Stimulated activated CD4-positive, alpha-beta T cell treated with anti-CD3 and anti-CD28 coated beads, Interleukin-1b, Interleukin-23, amount 100 ng/mL, for 1 hour (primary cell): ENCODE measurements at places on chromosomes 2 and 18.

DNA sequence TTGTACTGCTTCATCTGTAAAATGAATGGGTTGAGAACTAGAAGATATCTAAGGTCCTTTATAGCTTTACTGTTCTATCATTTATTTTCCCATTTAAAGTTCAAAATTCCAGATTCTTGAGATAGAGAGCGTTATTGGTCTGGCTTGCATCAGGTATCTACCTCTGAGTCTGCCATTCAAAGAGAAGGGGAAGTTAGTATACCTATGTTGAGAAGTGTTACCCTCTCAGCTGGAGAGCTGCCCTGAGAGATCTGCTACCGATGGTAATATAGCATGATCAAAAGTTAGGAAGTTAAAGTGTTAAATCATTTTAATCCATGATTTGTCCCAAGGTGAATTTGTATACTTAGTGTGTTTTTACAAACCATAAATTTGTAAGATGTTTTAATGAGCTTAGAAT is 7.4 kb downstream of the EPC2 start:
- DNase-seq, result no peak

DNA sequence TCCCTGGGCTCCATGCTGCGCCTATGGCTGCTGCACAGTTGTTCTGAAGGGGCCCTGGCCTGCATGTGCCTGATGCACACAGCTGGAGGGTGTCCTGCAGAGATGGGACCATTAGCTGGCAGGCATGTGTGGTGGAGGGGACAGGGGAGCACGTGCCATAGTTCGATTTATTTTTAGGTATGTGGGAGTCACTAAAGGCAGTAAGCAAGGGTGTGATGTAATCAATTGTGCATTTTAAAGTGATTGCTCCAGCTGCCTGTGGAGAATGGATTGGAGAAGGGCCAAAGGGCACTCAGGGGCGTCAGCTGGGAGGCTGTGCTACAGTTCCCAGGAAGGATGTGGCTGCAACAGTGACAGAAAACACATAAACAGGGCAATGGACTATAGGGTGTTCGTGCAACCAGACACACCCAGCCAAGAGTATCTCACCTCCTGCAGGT is 205.1 kb downstream of the ARL4C start:
- no peak for DNase-seq

DNA sequence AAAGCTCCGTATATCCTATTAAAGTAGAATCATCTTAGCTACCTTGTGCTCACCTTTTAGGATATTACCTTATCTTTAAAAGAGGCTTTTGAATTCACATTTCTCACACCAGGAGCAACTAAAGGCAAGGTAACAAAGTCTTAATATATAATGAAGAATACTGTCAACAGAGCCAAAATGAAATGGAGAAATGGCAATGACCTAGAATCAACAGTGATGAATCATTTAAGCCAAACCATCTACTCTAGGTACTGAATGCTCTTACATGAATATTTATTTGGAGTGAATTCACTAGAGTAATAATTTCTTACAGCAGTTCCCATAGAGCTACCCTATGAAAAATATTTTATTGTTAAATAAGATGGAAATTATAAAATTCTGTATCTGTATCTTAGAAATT is 421.0 kb downstream of the RND3 start:
- no peak for DNase-seq

DNA sequence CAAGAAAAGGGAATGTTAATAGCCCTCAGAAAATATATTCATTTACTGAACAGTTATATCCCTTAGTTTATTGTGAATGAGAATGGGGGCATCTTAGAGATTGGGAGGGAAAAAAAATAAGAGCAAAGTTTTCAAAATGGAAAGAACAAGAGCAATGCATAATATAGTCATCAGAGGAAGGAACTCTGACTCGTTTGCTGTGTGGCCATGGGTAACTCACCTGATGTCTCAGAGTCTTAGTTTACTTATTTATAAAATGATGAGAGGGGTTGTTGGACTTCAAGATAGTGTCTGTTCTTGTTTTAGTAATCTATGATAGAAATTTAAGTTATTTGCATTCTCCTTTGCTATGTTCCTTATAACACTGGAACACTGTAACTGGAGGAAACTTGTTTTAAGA is 70.7 kb downstream of the EML4 start:
- no peak for DNase-seq
